ENCODE measurements at places on chromosomes 7 and 10.

GRCh38 chr7:132492823-132493445 lies 83.3 kb downstream of the PLXNA4 start:
- DNase-seq: no peak

DNA sequence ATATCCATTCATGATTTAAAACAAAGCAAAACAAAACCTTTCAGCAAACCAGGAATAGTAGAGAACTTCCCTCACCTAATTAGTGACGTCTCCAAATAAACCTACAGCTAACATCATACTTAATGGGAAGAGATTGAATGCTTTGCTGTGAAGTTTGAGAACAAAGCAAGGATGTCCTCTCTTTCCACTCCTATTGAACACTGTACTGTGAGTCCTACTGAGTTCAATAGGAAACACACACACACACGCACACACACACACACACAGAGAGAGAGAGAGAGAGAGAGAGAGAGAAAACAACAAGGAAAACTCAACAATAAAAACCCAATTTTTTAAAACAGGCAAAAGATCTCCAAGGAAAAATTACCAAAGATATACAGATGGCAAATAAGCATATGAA lies 32.3 kb downstream of the PODXL start:
- no peak for DNase-seq

- DNase-seq: no peak
Measured at GRCh38 chr10:73039635-73040034, 57.0 kb downstream of the P4HA1 start.

GRCh38 chr10:93652857-93653256 lies 40.5 kb downstream of the PDE6C start:
- no peak for DNase-seq

DNA sequence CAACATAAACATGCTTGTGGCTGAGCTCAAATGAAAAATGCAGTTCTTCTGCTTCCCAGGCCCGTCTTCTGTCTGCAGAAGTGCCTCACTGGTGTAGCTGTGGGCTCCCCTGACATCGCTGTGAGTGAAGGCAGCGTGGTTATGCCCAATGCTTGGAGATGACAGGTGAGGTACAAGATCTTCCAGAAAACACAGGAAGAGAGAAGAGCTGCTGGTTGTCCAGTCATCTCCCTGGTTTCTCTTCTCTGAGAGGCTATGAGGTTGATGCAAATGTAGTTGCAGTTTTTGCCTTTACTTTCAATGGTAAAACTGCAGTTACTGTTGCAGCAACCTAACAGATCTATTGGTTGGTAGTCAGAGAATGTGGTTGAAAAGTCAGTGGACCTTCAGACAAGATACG lies 223.6 kb downstream of the GATA3 start:
- peak; percentile 18 for DNase-seq

- no peak for DNase-seq
Measured at GRCh38 chr10:78524941-78525340, 491.3 kb downstream of the RPS24 start.

GRCh38 chr7:37674531-37674930 lies 9.0 kb upstream of the GPR141 start:
- DNase-seq: no peak

- DNase-seq: no peak
Measured at GRCh38 chr10:127496035-127496434, 53.1 kb upstream of the NPS start.

- DNase-seq: no peak
Measured at GRCh38 chr10:51468424-51468823, 231.0 kb downstream of the CSTF2T start.

- peak; percentile 43 for DNase-seq
Measured at GRCh38 chr10:30637881-30638467, 8.4 kb upstream of the LYZL2 start.

DNA sequence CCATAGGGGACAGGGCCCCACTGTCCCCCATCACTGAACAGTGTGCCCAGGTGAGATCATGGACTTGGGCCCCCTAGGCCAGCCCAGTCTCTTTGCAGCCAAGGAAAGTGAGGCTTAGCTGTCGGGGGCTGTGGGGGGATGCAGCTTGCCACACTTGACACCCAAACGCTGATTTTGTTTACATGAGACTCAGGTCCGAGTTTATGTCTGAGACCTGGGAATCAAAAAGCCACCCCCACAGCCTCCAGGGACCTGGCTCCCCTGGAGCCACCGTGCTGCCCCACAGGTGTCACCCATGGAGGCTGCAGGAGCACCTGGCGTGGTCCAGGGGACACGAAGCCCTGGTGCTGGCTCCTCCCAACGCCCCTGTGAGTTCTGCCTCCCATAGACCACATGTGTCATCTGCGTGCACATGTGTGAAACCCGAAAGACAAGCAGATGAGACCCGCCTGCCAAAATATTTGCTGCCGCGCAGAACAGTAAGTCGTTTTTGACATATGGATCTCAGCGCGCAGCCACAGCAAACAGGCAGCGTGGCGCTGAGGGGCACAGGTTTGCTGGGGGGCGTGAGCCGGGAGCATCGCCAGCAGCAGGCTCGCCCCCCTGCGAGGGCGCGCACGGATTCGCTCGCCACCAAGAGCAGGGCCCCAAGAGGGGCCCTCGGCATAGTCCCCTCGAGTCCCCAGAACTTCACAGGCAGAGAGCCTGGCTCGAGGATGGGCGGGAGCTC lies 112.3 kb downstream of the LHPP start:
- no peak for DNase-seq

DNA sequence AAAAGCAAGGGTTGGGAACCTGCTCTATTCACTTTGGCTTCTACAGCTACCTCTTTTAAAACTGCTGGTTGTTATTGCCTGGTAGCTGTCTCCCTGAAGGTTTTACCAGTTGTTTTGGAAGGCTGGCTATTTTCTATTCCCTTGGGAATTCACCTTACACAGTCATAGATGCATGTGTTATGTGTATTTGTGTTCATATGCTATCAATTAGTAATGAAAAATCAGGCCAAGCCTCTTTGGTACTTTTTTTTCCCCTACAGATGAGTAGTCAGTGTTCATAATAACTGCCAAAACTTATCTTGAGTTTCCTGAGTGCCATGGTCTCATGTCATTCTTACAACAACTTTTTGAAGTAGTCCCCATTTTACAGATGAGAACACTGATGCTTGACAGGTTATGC lies 738.0 kb upstream of the GALNT17 start:
- no peak for DNase-seq

DNA sequence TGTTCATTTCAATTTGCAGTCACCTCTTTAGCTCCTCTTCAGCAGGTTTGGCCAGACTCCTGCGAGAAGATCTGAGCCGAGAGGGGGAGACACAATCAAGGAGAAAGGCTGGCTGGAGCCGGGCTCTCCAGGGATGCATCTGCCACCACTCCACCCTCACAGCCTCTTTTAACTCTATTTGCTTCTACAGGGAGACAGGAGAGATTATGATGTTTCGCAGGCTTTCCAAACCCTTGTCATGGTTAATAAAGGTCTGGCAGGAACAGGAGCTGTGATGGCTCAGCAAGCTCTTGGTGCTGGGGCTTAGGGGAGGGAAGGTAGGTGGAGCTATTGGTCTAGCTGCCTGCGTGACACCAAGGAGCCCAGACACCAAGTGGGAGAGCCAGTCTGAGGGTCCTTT lies 448.1 kb upstream of the PODXL start:
- DNase-seq: no peak

DNA sequence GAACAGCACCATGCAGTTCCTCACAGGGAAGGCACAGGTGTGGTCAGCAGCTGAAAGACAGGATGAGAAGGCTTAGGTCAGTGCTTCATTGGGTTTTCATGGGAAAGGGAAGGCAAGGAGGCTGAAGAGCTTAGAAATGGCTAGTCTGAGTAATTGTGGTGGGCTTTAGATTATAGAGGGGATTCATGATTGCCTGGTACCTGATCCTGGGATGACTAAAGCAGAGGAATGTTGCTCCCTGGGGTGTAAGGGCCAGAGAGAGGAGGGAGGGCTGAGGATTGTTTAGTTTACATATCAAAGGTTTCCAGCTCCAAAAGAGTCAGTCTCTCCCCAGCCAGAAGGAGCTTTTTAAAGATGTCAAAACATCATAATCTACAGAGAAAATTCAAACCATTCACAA lies 396.3 kb upstream of the POM121L12 start:
- DNase-seq: no peak

DNA sequence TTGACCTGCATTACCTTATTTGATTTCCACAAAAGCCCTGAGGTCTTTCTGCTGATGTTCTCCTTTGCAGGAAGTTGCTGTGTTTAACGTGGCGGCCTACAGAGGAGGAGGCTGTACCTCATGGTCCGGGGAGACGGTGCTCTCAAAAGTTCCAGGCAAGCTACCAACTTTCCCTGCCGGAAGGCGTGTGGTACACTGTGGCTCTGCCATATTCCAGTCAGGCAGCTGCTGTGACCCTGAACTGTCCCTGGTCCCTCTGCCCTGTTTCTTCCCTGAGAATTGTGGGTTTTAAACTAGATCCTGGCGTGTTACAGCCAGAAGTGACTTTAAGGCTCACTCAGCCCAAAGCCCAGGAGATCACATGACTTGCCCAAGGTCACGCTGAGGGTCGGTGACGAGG lies 139.2 kb downstream of the TEX36 start:
- DNase-seq: no peak

DNA sequence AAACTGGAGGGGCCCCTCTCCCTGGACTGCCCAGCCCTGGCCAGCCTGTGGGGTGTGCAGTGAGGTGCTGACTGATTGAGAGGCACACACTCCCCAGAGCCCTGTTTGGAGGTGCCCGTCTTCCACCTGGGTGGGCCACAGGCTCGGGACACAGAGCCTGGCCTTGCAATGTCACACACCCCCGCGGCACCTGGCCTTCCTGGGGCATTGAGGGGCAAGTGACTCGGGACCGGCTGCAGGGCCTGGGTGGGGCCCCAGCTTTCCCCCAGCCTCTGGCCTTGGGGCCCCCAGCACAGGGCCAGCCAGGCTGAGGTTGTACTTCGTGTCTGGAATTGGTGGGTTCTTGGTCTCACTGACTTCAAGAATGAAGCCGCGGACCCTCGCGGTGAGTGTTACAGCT lies 13.9 kb upstream of the NKX6-2 start:
- DNase-seq: no peak

DNA sequence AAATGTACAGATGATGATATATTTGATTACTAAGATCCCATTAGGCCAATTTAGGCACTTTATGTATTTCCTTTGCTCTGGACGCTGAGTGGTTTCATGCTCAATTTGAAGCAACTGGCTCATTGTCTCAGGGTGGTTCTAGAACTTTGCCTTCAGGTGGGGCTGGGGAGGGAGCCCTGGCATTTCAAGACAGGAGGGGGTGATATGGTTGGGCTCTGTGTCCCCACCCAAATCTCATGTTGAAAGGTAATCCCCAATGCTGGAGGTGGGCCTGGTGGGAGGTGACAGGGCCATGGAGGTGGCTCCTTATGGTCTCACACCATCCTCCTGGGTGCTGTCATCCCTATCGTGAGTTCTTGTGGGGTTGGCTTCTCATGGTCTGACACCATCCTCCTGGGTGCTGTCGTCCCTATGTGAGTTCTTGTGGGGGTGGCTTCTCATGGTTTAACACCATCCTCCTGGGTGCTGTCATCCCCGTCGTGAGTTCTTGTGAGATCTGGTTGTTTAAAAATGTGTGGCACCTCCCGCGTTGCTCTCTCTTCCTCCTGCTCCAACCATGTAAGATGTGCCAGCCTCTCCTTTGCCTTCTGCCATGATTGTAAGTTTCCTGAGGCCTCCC lies 151.5 kb upstream of the KLF6 start:
- no peak for DNase-seq

DNA sequence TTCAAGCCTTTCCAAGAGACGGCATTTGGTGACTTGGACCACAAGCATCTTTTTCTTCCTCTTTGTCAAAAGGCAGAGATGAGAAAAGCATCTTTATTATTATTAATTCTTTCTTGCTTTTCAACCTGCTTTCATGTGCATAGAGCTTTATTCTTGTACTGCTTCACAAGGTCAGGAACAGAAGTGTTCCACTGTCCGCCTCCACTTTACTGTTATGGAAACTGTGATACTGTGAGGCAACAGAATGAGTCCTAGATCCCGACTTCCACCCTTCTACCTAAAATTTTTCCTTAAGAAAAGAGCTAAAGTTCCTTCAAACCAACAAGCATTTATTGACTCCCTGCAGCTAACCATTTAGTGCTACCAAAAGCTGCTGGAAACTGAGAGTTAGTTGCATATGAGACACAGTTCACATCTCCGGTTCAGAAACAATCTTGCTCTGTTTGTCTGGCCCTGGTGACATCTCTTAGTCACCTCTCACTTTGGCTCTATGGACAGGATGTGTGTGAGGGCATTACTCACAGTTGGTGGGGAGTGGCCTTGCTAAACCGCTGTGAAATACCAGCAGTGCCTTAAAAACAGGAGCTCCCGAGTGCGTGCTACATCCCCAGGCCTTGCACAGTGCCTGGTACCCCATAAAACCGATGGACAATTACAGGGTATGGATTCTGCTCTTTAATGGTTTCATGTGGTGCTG lies 77.1 kb upstream of the TRIL start:
- DNase-seq: peak; percentile 5

GRCh38 chr7:32100407-32100907 lies 30.2 kb upstream of the PDE1C start:
- DNase-seq: no peak

GRCh38 chr7:836429-836828 lies 4.2 kb downstream of the SUN1 start:
- DNase-seq: no peak

- DNase-seq: no peak
Measured at GRCh38 chr10:73183667-73184281, 15.9 kb downstream of the FAM149B1 start.

GRCh38 chr7:135160098-135160857 lies 10.2 kb downstream of the CYREN start:
- no peak for DNase-seq

- no peak for DNase-seq
Measured at GRCh38 chr7:151088019-151088855, 2.0 kb downstream of the AGAP3 start.

- DNase-seq: no peak
Measured at GRCh38 chr7:7984424-7984823, 15.8 kb downstream of the GLCCI1 start.

- DNase-seq: no peak
Measured at GRCh38 chr10:120735773-120736371, 115.3 kb upstream of the WDR11 start.

GRCh38 chr7:20241194-20241910 lies 24.2 kb upstream of the MACC1 start:
- DNase-seq: no peak

DNA sequence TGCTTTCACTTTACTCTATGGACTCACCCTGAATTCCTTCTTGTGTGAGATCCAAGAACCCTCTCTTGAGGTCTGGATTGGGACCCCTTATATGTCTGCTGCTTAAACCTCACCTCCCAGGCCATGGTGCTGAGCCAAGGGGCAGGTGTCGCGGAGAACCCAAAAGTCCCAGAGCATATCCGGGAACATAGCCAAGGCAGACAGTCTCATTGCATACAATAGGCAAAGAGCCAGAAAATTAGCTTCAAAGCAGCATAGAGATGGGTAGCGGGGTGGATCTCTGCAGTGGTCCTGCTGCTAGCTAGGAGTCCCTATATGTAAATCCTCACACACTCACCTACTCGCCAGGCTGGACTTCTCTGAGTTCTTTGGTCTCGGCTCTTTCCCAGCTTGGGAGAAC lies 5.5 kb downstream of the CCL24 start:
- DNase-seq: no peak

GRCh38 chr10:71344993-71345480 lies 26.0 kb downstream of the SLC29A3 start:
- DNase-seq: no peak

All from stimulated activated CD4-positive, alpha-beta T cell treated with anti-CD3 and anti-CD28 coated beads, Interleukin-15, amount 100 ng/mL, for 24 hours (primary cell).